NCI-H526 (cell line): ENCODE measurements at places on chromosomes 5 and 9.

GRCh38 chr5:125712397-125712796 lies 710.8 kb upstream of the GRAMD2B start:
- peak; percentile 30 for DNase-seq

- DNase-seq: no peak
These were observed 18.1 kb downstream of the ANKRD33B start for GRCh38 chr5:10581867-10582511.

- DNase-seq: no peak
These were observed 166.6 kb downstream of the ROR2 start for GRCh38 chr9:91783411-91783810.

GRCh38 chr5:14665101-14665822 lies 744 bp downstream of the OTULIN start:
- DNase-seq: peak; percentile 51

GRCh38 chr5:157682257-157682656 lies 10.9 kb downstream of the C5orf52 start:
- no peak for DNase-seq
